ENCODE measurements at places on chromosomes 4 and X.

DNA sequence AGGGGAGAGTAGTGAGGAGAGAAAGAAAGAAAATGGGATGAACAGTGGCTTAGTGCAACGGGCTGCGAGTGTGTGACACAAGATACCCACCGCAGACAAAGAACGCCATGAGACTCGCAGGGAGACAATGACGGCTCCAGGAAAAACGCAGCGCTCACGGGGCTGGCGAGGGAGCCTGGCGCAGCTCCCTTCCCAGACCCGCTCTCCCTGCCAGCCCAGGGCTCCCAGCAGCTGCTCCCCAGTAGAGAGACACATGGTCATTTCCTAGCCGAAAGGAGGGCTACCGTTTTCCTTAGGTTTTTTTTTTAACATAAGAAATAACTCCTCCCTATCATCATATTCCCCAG is 149.5 kb downstream of the MAML3 start:
- DNase-seq = no peak

- DNase-seq = no peak
Measured at GRCh38 chrX:7085879-7086278, 61.6 kb upstream of the STS start.

DNA sequence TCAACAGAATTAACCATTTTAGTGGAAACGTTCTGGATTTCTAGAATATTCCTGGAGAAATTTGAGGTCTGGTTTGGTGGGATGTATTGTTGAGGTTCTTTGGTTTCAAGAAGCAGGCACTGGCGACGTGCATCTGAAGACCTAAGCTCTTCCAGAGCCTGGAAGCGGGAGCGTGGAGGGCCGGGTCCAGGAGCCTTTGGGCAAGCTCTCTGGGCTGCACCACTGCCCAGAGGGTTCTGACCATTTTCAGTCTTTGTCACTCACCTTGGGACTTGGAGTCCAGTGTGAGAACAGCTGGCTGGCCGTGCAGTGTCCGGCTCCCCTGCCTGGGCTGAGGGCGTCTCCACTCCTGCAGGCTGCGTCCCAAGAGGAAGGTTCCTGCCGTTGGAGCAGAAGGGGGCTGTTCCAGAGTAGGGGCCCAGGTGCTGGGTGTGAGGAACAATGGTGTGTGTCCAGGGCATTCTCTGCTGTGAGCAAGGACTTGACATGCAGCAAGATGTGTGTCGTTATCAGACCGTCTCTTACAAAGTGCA is 24.0 kb downstream of the PIGG start:
- DNase-seq = no peak

GRCh38 chrX:129957241-129958082 is 25.0 kb upstream of the BCORL1 start:
- DNase-seq = no peak

DNA sequence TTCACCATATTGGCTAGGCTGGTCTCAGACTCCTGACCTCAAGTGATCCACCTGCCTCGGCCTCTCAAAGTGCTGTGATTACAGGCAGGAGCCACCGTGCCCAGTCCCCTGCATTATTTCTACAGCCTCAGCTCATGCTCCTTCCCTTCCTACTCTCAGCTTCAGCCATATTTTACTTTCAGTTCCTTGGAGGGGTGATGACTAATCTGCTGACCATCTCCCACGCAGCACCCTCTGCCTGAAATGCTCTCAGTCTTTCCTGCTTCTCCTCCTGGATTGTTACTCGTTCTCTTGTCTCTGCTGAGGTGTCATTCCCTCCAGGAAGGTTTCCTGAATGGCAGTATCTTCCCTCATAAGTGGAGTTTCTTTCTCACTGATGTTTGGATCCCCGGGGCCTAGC is 63.3 kb downstream of the MOSPD2 start:
- DNase-seq = no peak

- no peak for DNase-seq
Measured at GRCh38 chr4:61318431-61318830, 118.3 kb downstream of the ADGRL3 start.

DNA sequence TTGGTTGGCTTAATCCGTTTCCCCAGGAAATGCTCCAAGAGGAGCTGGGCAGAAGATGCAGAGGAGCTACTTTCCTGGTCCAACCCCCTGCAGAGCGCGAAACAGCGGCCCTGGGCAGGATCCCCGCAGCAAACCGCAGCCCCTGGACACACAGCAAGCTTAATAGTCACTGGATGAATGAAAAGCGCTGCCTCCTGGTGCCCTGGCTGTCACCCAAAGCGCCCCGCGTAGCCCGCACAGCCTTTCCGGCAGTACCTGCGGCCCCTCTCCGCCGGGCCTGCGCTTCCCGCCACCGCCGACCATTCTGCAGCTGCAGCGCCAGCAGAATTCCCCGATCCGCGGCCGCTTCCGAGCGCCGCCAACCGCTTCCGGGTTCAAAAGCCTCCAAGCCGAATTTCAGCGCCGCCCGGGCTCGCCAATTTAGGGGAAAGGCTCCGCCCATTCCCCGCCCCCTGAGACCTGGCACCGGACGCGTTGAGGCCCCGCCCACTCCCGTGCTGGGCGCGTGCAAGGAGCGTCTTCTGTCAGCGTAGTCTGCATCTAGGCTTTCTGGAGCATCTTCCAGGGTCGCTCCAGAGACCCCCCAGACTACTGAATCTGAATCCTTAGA is at the start of gene HPF1:
Gene HPF1, minus strand, starts transcription at position 370 of the 610 bp plus-strand sequence. Its CDS starts 67 bp downstream, at position 303.
- DNase-seq = peak; percentile 86

DNA sequence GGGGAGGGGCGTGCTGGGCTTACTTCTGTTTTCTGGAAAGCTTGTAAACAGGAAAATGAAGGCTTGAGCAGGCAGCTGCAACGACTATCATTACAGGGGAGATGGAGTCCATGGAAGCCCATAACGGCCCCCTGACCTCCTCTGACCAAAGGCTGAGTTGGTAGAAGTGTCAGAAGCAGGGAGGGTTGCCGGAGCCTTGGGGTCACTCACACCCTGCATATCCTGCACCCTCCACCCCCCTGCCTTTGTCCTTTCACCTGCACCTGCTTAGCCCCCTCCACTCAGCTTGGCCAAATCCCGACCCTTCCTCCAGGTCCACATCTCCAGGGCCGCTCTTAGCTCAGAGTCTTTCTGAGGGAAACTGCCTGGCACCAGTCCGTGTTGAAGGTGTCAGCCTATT is 12.5 kb upstream of the MSX1 start:
- DNase-seq = no peak

DNA sequence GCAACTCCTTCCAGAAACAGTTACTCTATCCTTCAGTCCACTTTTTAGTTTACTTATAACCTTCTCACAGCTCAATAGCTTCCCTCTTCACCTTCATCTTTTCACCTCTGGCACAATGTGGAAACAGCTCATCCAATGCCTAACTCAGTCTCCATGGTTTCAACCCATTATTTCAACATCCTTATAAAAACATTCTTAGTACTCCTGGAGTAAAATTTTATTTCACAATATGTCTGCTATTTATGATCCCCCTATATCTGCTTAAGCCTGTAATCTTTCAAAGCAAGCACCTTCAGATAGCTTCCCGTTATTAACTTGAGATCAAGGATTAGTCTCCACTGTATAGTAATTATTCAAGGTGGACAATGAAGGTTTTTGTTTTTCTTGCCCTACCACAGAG is 156.3 kb downstream of the GASK1B start:
- no peak for DNase-seq

DNA sequence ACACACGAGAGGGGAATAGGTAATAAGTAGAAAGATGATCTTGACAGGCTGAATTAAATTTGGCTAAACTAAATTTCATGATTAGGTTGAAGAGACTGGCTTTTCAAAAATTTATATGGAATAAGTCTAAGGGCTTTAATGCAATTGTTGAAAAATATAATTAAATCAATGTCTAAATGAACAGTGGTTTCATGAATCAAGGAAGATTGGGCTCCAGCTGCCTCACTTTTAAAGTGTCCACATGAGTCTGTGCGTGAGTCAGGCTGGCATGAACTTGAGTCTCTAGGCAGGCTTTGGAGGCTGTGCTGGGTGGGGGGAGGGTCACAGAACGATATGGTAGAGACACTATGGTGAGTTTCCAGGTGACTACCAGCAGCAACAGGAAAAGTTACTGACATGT is 111.9 kb downstream of the SORBS2 start:
- no peak for DNase-seq

DNA sequence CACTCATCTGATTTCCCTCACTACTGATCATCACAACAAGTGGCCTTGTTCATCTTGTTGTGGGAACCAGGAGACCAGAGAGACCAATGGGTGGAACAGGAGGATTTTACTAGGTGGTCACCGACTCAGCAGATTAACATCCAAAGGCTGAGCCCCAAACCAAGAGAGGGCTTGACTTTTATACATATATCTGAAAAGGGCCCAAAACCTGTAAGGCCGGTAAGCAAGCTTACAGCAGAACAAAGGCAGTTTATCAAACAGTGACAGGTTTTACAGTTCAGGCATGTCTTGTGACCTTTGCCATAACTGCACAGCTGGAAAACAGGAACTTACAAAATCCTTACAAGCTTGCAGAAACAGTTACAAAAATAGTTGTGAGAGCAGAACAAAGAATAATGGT is 195.9 kb downstream of the OR13H1 start:
- no peak for DNase-seq

GRCh38 chr4:104930298-104930697 is 216.4 kb upstream of the TET2 start:
- DNase-seq = no peak

DNA sequence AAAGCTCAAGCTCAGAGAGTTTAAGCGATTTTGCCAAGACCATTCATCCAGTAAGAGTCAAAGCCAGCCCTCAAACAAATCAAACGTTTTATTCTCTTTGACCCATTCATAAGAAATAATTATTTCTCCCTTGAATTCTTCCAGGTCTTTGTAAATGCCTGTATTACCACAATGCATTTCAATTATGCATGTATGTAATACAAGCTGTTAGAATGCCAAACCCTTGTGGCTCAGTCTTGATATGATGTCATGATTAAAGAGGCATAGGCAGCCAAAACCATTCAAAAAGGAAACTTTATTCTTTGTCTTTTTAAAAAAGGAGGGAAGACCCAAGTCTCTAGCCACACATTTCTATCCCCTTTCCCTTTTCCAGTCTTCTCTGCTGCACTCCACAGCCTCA is 56.5 kb upstream of the PGM2 start:
- DNase-seq = no peak

GRCh38 chrX:135384161-135384836 is 37.4 kb upstream of the SMIM10L2A start:
- no peak for DNase-seq

DNA sequence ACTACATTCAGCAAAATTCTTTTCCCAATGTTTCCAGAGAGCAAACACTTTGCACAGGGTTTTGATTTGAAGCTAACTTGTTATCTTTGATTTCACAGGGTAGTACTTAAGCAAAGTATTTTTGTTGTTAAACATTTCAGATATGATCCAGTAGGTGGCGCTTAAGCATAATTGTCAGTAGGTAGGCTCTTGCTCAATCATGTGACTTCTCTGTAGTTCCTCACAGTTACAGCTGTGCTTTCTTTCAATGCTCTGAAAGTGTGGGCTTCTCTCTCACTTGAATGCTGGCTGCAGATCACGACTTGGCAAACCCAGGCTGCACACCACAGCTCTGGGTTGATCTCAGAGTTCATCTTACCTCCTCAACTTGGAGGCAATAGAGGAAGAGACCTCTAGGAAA is 1016.5 kb downstream of the SH3BGRL start:
- no peak for DNase-seq
